Renal cortex interstitium (tissue), 15 donors: ENCODE measurements at places on chromosomes 7 and 10. TPM values are rescaled to one million over a fixed set of nuclear protein-coding genes. Genes with fewer than 3 reads are reported as not detected.

MTPN gene
- polyA plus RNA-seq = 165 TPM

ZNF467 gene
- 35.6 TPM for polyA plus RNA-seq

MET gene
- polyA plus RNA-seq = 54.2 TPM

FAM13C gene
- polyA plus RNA-seq = 7.1 TPM

GJD4 gene
- 0.14 TPM for polyA plus RNA-seq

CH25H gene
- 0.20 TPM for polyA plus RNA-seq

PTF1A gene
- polyA plus RNA-seq = not detected

AKR1C4 gene
- polyA plus RNA-seq = not detected

CTAGE15 gene
- 1.5 TPM for polyA plus RNA-seq

SMKR1 gene
- polyA plus RNA-seq = 2.5 TPM

GPR22 gene
- polyA plus RNA-seq = 0.31 TPM

PVRIG gene
- 2.2 TPM for polyA plus RNA-seq

FAM237B gene
- 0.48 TPM for polyA plus RNA-seq

CALHM2 gene
- 13.2 TPM for polyA plus RNA-seq

HOGA1 gene
- 50.6 TPM for polyA plus RNA-seq

ADAM22 gene
- 12.7 TPM for polyA plus RNA-seq

SFTPA1 gene
- 0.18 TPM for polyA plus RNA-seq
